K562 (cell line): ENCODE measurements at places on chromosomes 1 and 21. TPM values are rescaled to one million over a fixed set of nuclear protein-coding genes. Genes with fewer than 3 reads are reported as not detected.

Gene FCRLB
- 2.1 and 4.6 TPM in 2 replicates for polyA plus RNA-seq

Gene SELE
- polyA plus RNA-seq = not detected in 2 replicates

GRCh38 chr1:1914101-1914970, 724 bp upstream of the CALML6 start:
- no peak overlapping the region for H3K27ac ChIP-seq
- no peaks in the 10 kb centered on the region for H3K36me3 ChIP-seq
- no peak overlapping the region for H3K4me3 ChIP-seq
- H3K27me3 ChIP-seq = no peaks in the 10 kb centered on the region
- peaks cover 63% of the 10 kb centered on the region for H3K4me1 ChIP-seq
- DNase-seq = no peak

GRCh38 chr1:78142736-78143135, 97.0 kb downstream of the GIPC2 start:
- no peaks in the 10 kb centered on the region for H3K27me3 ChIP-seq
- no peaks in the 10 kb centered on the region for H3K36me3 ChIP-seq
- H3K4me1 ChIP-seq = no peaks in the 10 kb centered on the region
- no peak overlapping the region for H3K27ac ChIP-seq
- DNase-seq = no peak

GRCh38 chr1:56584910-56585528, 5.7 kb upstream of the PLPP3 start:
- no peaks in the 10 kb centered on the region; the same call in 1 of the 2 replicates for H3K27me3 ChIP-seq
- H3K36me3 ChIP-seq = no peaks in the 10 kb centered on the region
- peak; percentile 37 for DNase-seq
- H3K27ac ChIP-seq = no peak overlapping the region
- no peak overlapping the region for H3K4me3 ChIP-seq

- no peak overlapping the region for H3K27ac ChIP-seq
- no peak for DNase-seq
- H3K27me3 ChIP-seq = peaks cover 53% of the 10 kb centered on the region
- H3K36me3 ChIP-seq = no peaks in the 10 kb centered on the region
- H3K4me1 ChIP-seq = no peaks in the 10 kb centered on the region
Observed at GRCh38 chr1:204041232-204041767, 31.6 kb upstream of the SOX13 start.

Gene RBBP5
- 17.2 and 20.7 TPM in 2 replicates for polyA plus RNA-seq

GRCh38 chr1:63780565-63780964, 6.7 kb downstream of the ROR1 start:
- H3K27ac ChIP-seq = no peak overlapping the region
- peaks cover 3% of the 10 kb centered on the region; the same call in 1 of the 3 replicates for H3K27me3 ChIP-seq
- H3K4me3 ChIP-seq = no peak overlapping the region
- no peaks in the 10 kb centered on the region for H3K36me3 ChIP-seq
- DNase-seq = no peak
- H3K4me1 ChIP-seq = no peaks in the 10 kb centered on the region

Gene MSH4
- 0.12 TPM in 1 of 2 replicates, not detected in the other for polyA plus RNA-seq

DNA sequence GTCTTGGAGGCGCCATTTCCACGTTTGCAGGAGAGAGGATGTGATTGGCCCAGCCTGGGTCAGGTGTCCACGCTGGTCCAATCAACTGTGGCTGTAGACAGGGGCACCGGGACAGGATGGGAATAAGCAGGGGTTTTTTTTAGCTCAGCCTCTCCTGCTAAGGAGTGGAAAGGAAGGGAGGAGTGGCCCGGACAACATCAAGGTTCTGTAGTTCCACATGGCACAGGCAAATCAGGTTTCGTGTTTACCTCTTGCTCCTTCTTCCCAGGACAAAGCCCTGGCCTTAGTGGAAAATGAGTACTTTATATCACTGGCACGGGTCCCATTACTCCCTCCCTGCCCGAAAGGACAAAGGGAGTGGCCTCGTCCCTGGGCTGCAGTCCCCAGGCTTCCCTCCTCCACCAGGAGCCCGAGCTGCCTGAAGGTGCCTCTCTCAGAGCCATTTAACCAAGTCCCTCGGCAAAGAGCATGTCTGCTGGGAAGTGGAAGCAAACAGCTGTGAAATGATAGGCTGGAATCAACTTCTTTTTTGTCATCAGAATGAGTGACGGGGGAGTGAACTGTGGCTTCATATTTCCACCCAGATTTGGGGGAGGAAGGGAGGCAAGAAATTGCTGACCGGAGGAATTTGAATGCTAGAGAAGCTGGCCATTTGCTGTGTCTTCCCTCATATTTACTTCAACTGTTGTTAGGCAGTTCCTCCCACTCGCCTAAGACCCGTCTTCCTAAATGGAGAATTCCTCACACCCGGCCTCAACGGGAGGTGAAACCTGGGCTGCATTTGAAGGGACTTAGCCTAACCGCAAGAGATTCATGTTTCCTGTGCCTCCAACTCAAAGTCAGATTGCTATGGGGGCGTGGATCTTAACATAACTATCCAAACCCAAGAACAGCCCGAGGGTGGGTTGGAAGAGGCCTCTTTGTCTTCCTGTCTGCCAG, 84.9 kb upstream of the SLC44A3 start:
- no peaks in the 10 kb centered on the region for H3K27me3 ChIP-seq
- H3K4me1 ChIP-seq = peaks cover 3% of the 10 kb centered on the region; the same call in 1 of the 3 replicates
- no peaks in the 10 kb centered on the region for H3K36me3 ChIP-seq

- H3K27ac ChIP-seq = no peak overlapping the region
- no peaks in the 10 kb centered on the region for H3K27me3 ChIP-seq
- no peaks in the 10 kb centered on the region for H3K4me1 ChIP-seq
- DNase-seq = no peak
- H3K4me3 ChIP-seq = no peak overlapping the region
Observed at GRCh38 chr1:213751064-213751397, 236.7 kb upstream of the PROX1 start.

DNA sequence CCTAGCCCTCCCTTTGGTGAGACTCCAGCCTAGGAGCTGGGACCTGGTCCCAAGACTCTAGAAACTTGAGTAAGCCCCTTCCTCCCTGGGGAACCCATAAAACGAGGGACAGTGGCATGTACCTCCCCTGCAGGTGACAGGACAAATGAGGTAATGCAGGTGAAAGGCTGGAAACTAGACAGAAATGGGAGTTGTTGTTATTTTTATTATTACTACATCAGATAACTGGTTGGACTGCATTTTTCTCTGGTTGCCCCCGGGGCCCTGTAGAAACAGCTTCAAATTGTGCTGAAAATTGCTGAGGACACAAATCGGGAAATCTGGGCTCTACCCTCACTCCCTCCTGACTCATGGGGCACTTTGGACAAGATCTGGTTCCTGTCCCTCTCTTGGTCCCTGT, 132.3 kb upstream of the WNT4 start:
- no peaks in the 10 kb centered on the region for H3K4me1 ChIP-seq
- H3K27me3 ChIP-seq = peaks cover 64% of the 10 kb centered on the region
- no peak overlapping the region for H3K4me3 ChIP-seq
- H3K36me3 ChIP-seq = no peaks in the 10 kb centered on the region
- no peak for DNase-seq

DNA sequence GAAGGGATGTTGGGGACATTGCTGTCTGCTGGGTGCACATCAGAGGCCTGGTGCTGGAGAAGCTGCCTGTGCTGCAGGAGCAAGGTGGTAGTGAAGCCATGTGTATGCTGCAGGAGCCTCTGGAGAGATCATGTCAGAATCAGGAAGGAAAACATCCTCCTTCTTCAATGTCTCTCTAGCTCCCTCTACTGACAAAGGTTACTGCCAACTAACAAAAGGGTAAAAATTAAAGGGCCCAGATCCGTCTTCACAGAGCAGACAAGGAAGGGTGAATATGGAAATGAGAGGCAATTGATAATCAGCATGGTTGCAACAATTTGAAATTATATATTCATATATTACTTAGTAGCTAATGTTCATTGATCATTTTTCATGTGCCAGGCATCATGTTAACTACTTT, 32.2 kb downstream of the FAM177B start:
- no peaks in the 10 kb centered on the region for H3K36me3 ChIP-seq
- no peak overlapping the region for H3K27ac ChIP-seq
- H3K4me3 ChIP-seq = no peak overlapping the region
- no peaks in the 10 kb centered on the region for H3K4me1 ChIP-seq
- DNase-seq = peak; percentile 33

Gene EFCAB7
- polyA plus RNA-seq = 5.1 and 6.8 TPM in 2 replicates

DNA sequence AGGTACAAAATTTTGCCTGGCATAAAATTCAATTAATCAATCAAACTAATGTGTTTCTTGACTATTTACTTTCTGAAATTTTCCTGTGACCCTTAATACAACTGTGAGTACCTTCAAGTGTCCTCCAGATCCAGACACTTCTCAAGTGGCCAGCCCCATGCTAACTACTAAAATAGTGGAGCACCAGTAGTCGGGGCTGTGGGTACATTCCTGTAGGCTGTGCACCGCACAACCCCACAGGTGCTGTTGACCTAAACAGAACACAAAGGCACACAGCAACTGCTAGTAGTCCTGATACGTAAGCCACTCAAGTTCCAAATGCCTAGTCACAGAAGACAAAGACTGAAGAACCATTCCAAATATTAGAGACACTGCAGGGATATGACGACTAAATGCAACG, 36.6 kb downstream of the TMEM50B start:
- no peaks in the 10 kb centered on the region for H3K27me3 ChIP-seq
- no peak overlapping the region for H3K27ac ChIP-seq
- H3K36me3 ChIP-seq = peaks cover 9% of the 10 kb centered on the region; the same call in 2 of the 3 replicates
- no peaks in the 10 kb centered on the region for H3K4me1 ChIP-seq
- no peak overlapping the region for H3K4me3 ChIP-seq
- DNase-seq = no peak

- H3K4me1 ChIP-seq = peaks cover 22% of the 10 kb centered on the region; the same call in 1 of the 2 replicates
- no peak overlapping the region for H3K4me3 ChIP-seq
- H3K36me3 ChIP-seq = no peaks in the 10 kb centered on the region
- peaks cover 64% of the 10 kb centered on the region for H3K27me3 ChIP-seq
Observed at GRCh38 chr1:227911376-227911775, 36.4 kb downstream of the WNT9A start.

Gene NCF2
- 0.15 TPM in 1 of 2 replicates, not detected in the other for polyA plus RNA-seq

- no peak for DNase-seq
- H3K27ac ChIP-seq = no peak overlapping the region
- no peaks in the 10 kb centered on the region for H3K36me3 ChIP-seq
- no peaks in the 10 kb centered on the region for H3K4me1 ChIP-seq
Observed at GRCh38 chr1:110647254-110647891, 27.4 kb downstream of the KCNA3 start.

Gene RPE65
- polyA plus RNA-seq = not detected in 2 replicates

GRCh38 chr1:76260279-76260678, 185.7 kb downstream of the ST6GALNAC3 start:
- DNase-seq = no peak
- no peak overlapping the region for H3K4me3 ChIP-seq
- H3K36me3 ChIP-seq = no peaks in the 10 kb centered on the region
- no peaks in the 10 kb centered on the region for H3K4me1 ChIP-seq

Gene GBP7
- polyA plus RNA-seq = not detected in 2 replicates

Gene WLS
- polyA plus RNA-seq = not detected in 2 replicates

- peaks cover 35% of the 10 kb centered on the region; the same call in 2 of the 3 replicates for H3K36me3 ChIP-seq
- peaks cover 81% of the 10 kb centered on the region for H3K4me1 ChIP-seq
- H3K27ac ChIP-seq = no peak overlapping the region
- H3K27me3 ChIP-seq = no peaks in the 10 kb centered on the region
Observed at GRCh38 chr1:227732586-227733308, 2.4 kb downstream of the JMJD4 start.

Gene RGS1
- not detected in 2 replicates for polyA plus RNA-seq

Gene SYT14
- 0.01 TPM in 1 of 2 replicates, not detected in the other for polyA plus RNA-seq

Gene C8B
- not detected in 2 replicates for polyA plus RNA-seq

DNA sequence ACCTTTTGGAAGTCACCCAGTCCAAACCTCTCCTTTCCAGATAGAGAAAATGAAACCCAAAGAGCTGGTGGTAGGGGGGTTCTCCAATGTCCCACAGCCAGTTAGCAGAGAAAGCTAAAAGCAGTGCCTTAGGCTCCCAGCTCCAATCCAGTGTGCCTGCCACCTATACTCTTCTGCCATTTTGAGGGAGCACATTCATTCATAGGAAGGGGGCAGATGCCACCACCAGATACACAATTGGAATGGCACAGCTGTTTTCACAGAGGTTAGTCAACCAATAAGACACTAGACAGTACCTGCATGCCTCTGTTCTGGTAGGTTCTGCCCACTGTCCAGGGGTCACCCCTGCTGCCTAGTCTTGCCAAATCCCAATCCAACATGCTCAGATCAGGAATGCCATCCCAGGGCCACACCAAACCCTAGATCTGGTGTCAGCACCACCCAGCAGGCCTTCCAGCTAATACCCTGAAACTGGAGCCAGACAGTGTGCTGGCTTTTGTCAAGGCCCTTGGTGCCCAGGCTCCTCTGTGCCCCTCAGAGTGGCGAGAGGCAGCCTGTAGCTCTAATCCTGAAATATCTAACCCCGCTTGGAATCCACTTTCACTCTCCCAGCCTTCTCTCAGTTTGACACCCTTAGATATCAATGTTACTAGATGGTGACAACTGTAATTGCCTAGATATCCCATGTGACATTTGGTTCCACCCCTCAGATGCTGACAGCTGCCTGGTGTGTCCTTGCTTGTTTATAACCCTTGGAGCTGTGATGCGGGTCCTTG, 178.6 kb downstream of the TGFBR3 start:
- peak overlapping the region; percentile 95 for H3K27ac ChIP-seq
- no peak overlapping the region for H3K4me3 ChIP-seq

- no peaks in the 10 kb centered on the region for H3K36me3 ChIP-seq
- H3K4me3 ChIP-seq = peak overlapping the region; percentile 87
- H3K4me1 ChIP-seq = peaks cover 10% of the 10 kb centered on the region; the same call in 1 of the 2 replicates
- peak overlapping the region; percentile 80 for H3K27ac ChIP-seq
Observed at GRCh38 chr1:185157599-185158412, 839 bp downstream of the SWT1 start.
